Endothelial cell of umbilical vein (primary cell): ENCODE measurements at places on chromosomes 11 and 22. TPM values are rescaled to one million over a fixed set of nuclear protein-coding genes. Genes with fewer than 3 reads are reported as not detected.

AGBL2 gene
- 0.08 and 0.24 TPM in 2 replicates for polyA plus RNA-seq

TSSC4 gene
- 42.7 and 53.4 TPM in 2 replicates for polyA plus RNA-seq

GRCh38 chr11:74162681-74163467 is 7.9 kb downstream of the C2CD3 start:
- DNase-seq = no peak

PTS gene
- 19.8 and 29.1 TPM in 2 replicates for polyA plus RNA-seq

DNA sequence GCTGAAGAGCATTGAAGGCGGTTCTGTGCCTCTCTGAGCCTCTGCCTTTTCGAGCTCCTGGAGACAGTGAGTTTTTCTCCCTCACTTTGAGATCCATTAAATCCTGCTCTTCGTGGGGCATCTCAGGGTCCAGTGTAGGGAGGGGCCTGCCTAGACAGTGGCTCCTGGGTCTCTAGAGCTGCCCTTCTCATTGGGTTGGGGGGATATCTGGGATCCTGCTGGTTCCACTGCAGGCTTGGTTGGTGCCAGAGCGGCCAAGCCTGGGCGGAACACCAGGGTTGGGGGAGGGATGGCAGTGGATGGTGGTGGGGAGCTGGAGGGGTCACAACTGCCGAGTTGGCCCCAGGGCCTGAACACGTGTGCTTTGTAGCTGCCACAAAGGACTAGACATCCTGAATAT is 52.2 kb upstream of the CARS1 start:
- DNase-seq = no peak

PANX1 gene
- 8.5 and 9.5 TPM in 2 replicates for polyA plus RNA-seq

DNA sequence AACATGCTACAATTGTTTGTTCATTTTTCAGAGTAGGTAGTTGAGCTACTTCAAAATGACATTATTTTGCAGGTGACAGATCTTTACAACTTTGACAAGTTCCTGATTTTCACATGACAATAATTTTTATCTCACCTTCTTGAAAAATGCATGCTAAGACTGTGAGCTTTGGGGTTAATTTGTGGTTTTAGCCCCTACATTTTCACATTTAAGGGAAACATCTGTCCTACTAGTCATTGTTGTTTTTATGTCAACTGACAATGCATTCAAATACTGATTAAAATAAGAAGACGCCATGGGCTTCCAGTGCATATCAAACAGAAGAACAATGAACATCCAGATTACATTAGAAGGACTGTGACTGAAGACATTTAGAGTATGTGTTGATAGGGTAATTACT is 1470.8 kb upstream of the TENM4 start:
- DNase-seq = peak; percentile 6

GRCh38 chr22:47343611-47344010 is 581.2 kb downstream of the TBC1D22A start:
- no peak for DNase-seq

GRCh38 chr11:65786786-65787636 is at the start of gene OVOL1:
Gene OVOL1 (plus strand): TSS chr11:65787063. CDS start chr11:65787374, 311 bp downstream.
- no peak for DNase-seq

TRIM77 gene
- polyA plus RNA-seq = not detected in 2 replicates

GAB2 gene
- 14.3 and 19.6 TPM in 2 replicates for polyA plus RNA-seq

GRCh38 chr11:79538775-79539174 is 97.9 kb upstream of the TENM4 start:
- DNase-seq = no peak
